AG10803 (cell line): ENCODE measurements at places on chromosomes 1 and 21.

GRCh38 chr1:151361883-151362282, 10.6 kb downstream of the SELENBP1 start:
- no peak for DNase-seq

DNA sequence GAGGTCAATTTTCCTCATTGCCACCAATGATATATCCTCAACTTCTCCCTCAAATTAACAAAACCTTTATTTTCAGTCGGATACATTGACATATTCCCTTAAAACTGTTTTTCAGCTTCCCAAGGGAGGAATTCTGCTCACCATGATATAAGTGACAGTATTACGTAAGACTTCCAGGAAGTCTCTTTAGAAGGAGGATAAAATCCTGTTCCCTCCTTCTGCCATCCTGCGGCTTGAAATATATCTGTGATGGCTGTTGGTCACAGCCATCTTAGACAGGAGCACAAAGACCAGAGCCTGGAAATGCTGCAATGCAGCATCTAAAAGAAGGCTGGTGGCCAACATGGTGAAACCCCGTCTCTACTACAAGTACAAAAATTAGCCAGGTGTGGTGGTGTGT, 270.4 kb downstream of the GPATCH2 start:
- DNase-seq: no peak

DNA sequence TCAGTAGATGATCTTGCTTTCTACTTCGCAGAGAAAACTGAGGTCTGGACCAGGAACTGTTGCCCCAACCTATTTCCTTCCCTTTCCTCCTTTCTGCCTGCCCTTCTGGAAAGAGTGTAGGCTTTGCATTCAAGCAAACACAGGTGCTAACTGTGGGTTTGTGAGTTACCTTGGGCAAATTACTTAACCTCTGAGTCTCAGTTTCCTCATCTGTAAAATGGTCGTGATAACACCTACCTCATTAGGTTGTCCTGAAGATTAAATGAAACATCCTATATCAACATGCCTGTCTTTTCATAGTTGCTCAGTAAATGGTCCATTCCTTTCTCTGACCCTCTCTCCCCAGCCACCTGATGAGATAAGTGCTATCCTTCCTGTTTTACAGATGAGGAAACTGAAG, 9.5 kb upstream of the BLACAT1 start:
- DNase-seq: no peak

DNA sequence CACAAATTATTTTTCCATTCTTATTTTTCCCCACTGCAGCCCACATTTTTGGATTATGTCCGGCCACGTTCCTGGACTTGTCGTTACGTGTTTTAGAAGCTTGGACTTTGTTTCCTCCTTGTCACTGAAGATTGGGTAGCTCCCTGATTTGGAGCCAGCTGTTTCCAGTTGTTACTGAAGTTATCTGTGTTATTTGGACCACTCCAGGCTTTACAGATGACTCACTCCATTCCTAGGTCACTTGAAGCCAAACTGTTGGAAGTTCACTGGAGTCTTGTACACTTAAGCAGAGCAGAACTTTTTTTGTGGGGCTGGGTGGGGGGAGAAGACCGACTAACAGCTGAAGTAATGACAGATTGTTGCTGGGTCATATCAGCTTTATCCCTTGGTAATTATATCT, 12.2 kb upstream of the AXDND1 start:
- DNase-seq: peak; percentile 84

DNA sequence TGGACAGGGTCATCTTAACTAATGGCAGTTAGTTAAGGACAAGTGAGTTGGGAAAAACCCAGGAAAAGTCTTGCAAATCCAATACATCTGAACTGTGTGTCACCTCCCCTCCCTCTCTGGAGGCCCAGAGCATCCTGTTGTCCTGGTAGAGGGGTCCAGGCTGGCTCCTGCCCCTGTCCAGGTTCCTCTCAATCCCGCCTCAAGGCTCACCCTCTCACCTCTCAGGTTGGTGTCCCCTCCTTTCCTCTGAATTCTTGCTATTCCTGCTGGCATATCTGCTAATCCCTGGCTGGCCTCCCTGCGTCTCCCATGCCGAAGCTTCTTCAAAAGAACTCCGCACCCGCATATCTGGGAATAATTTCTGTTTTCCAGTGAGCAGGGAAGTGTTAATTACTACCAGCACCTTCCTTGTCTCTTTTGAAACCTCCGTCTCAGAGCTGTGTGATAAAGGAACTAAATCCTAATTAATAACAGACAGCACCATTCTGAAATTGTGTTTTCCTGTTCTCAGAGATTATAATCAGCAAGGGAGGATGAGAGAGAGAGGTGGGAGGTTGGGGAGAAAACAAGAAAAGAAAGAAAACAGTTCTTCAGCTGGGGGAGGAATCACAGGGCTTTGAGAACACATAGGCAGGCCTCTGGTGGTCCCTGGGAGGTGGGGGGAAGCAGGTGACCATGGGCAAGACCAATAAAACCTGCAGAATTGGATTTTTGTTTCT, 568.0 kb downstream of the PTPRU start:
- DNase-seq: no peak

DNA sequence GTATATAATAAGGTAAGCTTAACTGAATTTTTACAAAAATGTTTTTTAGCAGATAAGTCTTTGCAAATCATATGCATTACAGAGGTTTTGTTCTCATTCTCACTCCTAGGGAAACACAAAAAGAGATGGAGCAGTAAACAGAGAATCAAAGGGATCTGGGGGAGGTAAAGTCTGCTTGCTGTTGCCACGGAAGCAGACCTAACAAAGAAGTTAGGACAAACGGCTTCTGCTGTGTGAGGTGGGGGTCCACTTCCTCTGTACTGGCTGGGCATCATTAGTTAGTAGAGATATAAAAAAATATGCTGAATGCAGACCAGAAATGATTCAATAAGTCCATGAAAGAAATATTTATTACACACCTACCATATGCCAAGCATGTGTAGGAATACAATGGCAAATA, 34.2 kb downstream of the GJA5 start:
- DNase-seq: no peak

DNA sequence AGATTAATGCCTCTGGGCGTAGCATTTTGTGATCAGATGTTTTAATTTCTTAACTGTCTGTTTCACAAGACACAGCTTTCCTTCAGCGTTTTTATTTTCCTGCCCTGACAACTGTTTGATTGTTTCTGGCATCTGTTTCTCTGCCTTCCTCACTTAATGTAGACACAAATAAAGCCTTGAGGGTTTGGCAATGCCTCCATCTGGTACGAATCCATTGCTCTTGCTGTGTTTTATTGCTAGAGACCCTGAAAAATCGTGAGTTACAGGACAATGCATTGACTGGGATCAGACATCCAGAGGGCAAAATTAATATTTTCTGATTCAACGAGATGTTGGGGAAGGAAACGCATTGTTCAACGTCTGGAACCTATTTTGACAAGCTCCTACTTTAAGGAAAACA, 363.5 kb downstream of the MRPL39 start:
- peak; percentile 1 for DNase-seq

- peak; percentile 68 for DNase-seq
These were observed 64.0 kb downstream of the CD46 start for GRCh38 chr1:207815913-207816291.

DNA sequence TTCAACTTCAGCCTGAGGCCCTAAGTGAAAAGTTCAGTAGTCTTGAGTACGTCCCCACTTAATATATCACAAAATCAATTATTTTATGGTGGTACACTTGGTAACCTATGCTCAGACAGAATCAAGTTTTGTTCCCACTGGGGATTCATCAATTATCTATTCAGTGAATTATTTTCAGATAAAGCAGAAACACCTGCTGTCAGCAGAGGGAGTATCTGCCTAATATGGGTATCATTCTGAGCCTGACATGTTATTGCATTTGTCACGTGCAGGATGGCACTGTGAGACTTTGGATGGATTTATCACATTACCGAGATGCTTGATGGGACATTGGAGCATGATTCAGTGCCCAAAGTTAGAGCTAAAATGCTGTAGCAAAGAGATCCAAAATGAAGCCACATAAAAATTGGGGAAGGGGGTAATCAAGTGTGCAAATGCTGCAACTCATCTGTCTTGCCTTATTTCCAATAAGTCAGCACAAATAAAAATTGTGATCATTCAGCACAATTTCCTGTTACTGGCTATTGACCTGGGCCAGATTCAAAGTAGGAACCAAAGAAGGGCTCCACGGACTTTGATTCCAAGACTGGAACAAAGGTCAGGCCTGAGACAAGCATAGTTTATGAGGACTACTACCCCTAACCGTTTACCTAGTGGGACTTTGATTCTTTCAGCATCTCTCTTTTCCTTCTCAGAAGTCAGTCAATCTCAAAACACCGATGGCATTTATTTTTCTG, 657.6 kb downstream of the LMO4 start:
- DNase-seq: no peak

GRCh38 chr1:18155881-18156385, 48.3 kb downstream of the IGSF21 start:
- no peak for DNase-seq

- peak; percentile 45 for DNase-seq
These were observed 30.0 kb downstream of the ZMYM4 start for GRCh38 chr1:35298464-35298863.

GRCh38 chr1:85137660-85138059, 63.2 kb downstream of the SYDE2 start:
- peak; percentile 31 for DNase-seq

DNA sequence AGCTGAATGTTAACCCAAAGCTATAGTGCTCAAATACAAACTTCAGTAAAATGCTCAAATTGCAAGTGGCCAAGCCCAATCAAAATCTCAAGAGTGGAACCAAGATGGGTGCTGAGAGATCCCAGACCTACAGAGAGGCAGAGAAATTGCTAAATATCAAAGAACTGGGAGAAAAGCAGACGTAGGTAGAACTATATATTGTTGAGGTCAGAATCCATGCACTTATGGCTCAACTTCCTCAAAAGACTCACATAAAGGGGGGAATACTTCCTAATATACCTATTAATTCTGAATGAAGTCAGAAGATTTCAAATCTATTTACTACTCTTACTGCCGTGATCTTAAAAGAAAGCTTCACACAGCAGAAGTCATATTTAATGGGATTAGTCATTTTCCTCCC, 65.2 kb downstream of the PUM1 start:
- no peak for DNase-seq

DNA sequence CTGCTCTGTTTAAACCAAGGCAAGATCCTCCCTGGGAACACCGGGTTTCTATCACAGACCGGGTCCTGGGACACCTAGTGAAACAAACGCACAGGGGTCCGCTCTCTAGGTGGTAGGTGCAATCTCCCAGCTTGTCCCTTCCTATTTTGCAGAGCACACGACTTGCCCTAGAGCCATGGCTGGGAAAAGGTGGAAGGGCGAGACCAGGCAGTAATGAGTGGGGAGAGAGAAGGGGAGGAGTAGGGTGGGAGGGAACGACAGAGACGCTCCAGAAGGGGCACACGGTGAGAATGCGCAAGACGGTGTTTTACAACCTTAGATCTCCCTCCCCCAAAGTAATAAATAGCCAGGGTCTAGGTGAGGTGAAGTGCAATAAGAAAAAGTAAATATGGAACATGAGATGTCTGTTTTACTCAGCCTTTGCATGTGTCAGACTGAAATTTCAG, 9.3 kb upstream of the ARHGAP29 start:
- no peak for DNase-seq

DNA sequence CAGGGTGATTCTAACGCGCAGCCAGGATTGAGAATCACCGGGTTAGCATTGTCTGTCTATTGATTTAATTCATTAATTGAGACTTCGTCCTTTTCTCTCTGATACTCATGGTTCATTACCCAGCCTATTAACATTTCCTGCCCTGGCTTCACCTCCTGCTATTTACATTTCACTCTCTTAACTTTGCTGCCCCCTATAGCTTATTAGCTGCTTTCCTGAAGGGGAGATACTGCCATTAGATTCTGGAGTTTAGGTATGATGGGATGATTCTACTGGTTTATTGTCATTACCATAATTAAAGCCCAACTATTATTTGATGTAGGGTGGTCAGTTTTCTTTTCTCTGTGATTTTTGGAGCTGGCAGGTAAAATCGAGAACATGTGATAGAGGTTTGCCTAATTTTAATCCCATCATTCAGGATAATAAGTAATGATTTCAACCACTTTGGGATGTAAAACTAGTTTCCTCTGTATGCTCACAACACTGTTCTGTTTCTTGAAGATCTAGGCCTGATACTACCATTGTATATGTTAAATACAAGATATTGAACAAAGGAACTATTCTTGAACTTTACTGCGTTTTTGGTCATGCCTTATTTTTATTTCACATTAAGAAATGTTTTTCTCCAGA, 6.4 kb downstream of the PPP2R5A start:
- DNase-seq: peak; percentile 40

DNA sequence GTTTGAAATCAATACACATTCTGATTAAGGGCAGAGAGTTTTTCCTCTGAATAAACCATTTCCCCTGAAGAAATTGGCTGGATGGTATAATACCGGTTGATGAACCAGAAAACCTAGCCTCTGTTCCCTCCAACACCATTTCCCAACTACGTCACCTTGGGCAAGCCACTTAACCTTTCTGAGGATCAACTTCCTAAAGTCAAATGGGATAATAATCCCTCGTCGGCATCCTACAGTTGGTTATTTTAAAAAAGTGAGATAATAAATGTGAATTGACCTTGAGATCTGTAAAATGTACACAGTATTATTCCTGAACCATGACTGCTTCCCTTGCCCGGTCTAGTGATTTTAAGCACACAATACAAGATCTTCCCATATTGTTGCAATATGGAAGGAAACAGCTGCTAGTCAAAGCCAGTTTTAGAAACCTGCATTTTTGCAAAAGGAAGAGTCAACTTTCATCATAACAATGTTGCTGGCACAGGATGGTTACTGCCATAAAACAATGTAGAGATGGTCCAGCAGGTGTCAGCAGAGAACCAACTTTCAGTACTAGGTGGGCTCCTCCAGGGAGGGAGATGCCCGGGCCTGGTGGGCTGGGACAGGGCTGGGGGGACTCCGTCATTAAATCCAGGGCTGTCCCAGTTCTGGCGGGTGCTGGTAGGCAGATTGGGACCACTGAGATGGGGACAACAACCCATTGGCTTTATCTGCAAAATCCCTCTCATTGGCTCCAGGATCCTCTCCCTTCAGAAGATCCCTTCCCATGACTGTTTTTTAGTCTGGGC, 5.2 kb upstream of the HLX start:
- peak; percentile 71 for DNase-seq

DNA sequence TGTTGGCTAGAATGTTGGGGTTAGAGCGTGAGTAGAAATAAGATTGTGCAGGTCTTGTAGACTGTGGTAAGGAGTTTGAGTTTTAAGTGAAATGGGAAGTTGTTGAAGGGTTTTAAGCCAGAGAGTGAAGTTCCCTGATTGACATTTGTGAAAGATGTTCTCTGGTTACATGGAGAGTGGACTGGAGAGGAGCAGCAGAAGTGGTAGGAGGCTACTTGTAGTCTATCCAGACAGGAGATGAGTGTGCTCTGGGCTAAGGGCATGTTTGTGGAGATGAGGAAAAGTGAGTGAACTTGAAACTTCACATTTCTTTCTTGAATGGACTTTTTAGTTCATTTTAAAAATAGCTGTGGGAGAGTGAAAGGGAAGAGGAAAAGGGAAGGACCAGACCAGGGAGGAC, 37.0 kb downstream of the F3 start:
- DNase-seq: no peak

- DNase-seq: no peak
These were observed 30.2 kb upstream of the SMIM12 start for GRCh38 chr1:34889705-34890104.
